SK-N-MC (cell line): ENCODE measurements at places on chromosomes 16 and 17.

GRCh38 chr16:46843898-46844642 is 13.1 kb upstream of the C16orf87 start:
- no peak for DNase-seq

DNA sequence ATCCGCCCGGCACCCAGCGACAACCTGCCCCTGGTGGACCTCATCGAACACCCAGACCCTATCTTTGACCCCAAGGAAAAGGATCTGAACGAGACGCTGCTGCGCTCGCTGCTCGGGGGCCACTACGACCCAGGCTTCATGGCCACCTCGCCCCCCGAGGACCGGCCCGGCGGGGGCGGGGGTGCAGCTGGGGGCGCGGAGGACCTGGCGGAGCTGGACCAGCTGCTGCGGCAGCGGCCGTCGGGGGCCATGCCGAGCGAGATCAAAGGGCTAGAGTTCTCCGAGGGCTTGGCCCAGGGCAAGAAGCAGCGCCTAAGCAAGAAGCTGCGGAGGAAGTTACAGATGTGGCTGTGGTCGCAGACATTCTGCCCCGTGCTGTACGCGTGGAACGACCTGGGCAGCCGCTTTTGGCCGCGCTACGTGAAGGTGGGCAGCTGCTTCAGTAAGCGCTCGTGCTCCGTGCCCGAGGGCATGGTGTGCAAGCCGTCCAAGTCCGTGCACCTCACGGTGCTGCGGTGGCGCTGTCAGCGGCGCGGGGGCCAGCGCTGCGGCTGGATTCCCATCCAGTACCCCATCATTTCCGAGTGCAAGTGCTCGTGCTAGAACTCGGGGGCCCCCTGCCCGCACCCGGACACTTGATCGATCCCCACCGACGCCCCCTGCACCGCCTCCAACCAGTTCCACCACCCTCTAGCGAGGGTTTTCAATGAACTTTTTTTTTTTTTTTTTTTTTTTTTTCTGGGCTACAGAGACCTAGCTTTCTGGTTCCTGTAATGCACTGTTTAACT is 1.0 kb downstream of the NOG start:
- DNase-seq = no peak

- no peak for DNase-seq
These were observed 279.5 kb upstream of the ASIC2 start for GRCh38 chr17:33572615-33573014.

DNA sequence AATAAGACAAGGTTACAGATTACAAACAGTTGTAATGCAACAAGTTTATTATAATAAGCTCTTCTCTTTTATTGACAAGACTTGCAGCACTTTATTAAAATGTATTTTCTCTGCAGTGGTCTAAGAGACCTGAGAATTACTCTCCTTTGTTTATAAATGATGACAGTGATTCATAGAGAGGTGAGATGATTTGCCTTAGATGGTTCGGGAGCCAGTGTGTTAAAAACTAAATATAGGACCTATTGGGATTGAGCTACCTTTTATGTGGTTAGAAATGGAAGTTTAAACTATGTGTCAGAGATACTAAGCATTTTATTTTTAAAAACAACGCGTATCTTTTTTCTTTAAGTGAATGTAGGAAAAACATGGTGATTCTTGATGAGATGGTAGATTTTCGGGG is 2.9 kb upstream of the KRTAP3-3 start:
- DNase-seq = no peak

GRCh38 chr16:11612665-11613025 is 25.9 kb upstream of the LITAF start:
- DNase-seq = no peak

- no peak for DNase-seq
These were observed 527 bp downstream of the SIAH1 start for GRCh38 chr16:48384520-48385252.

DNA sequence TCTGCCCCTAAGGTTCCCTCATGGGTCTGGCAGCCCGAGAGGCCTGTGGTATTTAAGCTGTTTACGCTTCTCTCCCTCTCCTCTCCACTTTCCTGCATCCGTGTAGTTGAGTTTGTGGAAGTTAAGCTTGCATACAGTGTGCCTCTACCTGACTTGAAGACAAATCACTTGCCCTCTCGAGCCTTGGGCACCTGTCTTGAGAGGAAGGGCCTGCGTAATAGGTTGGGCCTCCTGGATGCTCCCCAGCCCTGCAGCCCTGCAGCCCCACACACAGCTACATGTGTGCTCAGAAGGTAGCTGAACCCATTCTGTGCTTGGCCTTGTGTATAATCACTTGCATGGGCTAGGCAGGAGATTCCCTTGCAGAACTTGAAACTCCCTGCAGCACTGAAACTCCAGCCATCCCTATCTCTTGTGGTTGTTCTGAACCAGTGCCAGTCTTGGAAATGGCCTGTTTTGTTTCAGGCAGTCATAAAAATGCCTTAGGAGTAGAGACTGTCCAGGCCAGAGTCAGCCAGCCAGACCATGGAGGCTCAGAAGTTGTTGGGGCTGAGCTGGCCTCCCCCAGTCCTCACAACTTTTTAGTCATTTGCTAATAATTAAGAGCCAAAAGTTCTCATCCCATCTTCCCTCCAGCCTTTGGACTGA is 134.6 kb downstream of the CLEC16A start:
- DNase-seq = no peak

DNA sequence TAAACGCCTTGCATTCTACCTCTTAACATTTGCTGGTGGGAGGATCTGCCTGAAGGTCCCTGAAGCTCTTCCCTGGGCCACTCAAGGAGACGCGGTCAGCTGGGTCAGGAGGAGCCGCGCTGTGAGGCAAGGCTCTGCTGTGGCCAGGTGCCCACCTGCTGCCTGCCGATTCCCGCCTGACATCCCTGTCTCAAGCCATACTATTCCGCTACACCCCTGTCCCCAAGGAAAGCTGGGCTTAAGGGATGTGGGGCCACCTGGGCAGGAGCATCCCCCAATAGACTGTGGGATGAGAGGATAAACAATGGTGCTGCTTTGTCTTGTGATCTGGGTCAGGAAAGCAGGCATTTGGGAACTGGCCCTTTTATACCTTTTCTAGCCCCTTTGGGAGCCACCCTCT is 5.1 kb downstream of the TPPP3 start:
- no peak for DNase-seq

DNA sequence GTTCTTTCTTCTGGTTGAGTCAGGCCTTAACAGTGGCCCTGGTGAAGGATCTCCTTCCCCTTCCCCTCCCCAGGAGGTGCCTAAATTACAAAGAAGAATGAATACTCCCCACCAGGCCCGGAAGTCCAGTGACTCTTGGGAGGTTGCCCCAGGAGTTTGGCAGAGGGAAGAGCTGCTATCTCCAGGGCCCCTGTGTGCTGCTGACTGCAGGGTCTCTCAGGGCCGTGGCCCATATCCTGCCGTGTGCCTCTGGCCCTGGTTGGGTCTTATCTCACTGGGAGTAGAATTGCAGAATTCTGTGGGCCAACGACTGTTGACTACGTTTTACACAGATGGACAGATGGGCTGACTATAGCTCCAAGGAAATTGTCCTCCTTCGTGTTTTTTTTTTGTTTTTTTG is 28.0 kb downstream of the AKAP1 start:
- DNase-seq = no peak

DNA sequence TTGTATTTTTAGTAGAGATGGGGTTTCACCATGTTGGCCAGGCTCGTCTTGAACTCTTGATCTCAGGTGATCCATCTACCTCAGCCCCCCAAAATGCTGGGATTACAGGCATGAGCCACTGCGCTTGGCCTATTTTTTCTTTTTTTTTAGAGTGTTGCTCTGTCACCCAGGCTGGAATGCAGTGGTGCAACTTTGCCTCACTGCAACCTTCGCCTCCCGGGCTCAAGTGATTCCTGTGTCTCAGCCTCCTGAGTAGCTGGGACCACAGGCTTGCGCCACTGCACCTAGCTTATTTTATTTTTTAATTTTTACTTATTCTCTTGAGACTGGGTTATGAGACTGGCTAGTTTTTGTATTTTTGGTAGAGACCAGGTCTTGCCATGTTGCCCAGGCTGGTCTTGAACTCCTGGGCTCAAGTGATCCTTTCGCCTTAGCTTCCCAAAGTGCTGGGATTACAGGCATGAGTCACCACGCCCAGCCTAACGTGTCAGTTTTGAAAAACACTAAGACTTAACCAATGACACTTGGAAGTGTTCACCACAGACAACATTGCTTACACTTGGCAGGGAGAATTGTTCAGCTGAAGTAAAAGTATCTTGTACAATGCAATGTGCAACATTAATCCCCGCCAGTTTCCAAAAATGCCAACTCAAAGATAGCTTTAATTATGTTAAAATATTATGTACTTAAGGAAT is 26.9 kb downstream of the ATAD5 start:
- DNase-seq = no peak

- no peak for DNase-seq
These were observed 330.6 kb upstream of the PMFBP1 start for GRCh38 chr16:72502594-72503005.

DNA sequence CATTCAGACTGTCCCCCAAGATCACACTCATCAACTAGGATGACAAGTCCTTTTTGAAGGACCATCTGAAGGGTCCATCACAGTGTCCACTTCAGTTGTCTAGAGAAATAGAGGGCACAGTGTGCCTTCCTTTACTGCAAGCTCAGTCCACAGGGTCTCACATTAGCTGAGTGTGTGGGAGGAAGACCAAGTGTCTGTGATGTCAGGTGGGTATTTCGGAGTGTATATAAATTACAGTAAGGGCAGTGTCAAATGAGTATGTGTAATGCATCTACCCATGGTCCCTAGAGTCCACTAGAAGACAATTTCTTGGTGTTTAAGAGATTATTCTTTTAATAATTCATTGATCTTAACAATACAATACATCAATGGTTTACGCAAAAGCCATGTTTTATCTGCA is 272.2 kb downstream of the CDH13 start:
- no peak for DNase-seq

- no peak for DNase-seq
These were observed 5.3 kb upstream of the NSMCE1 start for GRCh38 chr16:27273670-27274423.

GRCh38 chr16:19636436-19637267 is 81.1 kb downstream of the VPS35L start:
- no peak for DNase-seq

GRCh38 chr17:76735006-76735405 is 2.1 kb downstream of the SRSF2 start:
- DNase-seq = no peak

GRCh38 chr17:8052256-8053252 is 13.7 kb downstream of the ALOX15B start:
- DNase-seq = no peak

GRCh38 chr16:84368308-84368996 is at the start of gene ATP2C2:
ATP2C2 (plus strand) TSS chr16:84368538; CDS start chr16:84368616, 78 bp downstream.
- no peak for DNase-seq

DNA sequence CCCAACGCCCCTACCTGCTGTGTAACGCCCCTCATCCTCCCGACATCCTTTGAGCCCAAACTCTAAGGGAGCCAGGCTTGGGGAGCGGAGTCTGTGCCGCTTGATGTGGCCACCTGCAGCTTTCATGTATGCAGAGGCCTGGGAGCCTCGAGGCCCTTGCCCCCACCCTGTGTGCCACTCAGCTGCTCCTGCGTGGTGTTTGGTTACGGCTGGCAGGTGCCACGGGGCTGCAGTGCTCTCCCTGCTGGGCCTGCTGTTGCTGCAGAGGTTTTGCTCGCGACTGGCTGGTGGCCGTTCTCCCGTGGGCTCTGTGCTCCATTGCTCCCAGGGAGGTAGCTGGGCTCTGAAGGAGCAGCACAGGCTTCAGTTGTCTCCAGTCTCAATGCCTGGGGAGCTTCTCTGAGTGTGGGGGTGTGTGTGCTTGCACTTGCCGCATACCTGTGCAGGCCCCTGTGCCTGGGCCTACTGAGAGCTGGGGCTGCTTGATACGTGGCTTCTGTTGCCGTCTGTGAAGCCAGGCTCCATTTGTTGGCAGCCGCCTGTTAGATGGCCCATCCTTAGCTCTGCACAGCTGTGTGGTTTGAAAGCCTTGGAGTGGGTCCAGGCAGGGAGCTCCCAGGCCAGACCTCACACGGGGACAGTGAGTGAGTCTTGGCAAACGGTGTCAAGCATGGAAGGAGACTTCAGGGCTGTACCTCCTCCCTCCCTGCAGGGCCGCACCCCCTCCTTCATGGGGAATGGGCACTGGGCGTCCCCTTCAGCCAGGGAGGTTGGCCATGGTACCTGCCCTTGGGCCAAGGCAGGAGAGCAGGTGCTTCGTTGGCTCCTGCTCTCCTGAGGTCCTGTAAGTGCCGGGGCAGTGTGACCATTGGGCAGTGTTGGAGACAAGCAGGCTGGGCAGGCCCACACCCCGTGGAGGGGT is 47.2 kb downstream of the PDPK1 start:
- no peak for DNase-seq

DNA sequence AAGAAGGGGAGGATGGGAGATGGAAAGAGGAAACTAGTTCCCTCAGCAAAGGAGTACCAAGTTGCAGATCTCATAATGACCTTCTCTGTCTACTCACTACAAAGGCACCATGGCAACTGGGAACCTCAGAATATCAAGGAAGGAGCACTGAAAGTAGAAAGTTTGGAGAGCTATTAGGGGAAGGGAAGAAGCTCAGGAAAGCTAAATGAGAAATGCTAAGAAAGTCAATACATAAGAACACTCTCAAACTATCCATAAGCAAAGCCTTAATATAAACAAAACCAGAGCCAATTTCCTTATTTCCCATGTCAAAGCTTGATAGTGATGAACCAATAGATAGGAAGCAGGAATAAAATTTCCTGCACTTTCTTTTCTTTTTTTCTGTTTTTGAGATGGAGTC is 57.9 kb upstream of the C17orf78 start:
- DNase-seq = no peak

- DNase-seq = no peak
These were observed 25.0 kb upstream of the ZNF750 start for GRCh38 chr17:82864713-82865248.

DNA sequence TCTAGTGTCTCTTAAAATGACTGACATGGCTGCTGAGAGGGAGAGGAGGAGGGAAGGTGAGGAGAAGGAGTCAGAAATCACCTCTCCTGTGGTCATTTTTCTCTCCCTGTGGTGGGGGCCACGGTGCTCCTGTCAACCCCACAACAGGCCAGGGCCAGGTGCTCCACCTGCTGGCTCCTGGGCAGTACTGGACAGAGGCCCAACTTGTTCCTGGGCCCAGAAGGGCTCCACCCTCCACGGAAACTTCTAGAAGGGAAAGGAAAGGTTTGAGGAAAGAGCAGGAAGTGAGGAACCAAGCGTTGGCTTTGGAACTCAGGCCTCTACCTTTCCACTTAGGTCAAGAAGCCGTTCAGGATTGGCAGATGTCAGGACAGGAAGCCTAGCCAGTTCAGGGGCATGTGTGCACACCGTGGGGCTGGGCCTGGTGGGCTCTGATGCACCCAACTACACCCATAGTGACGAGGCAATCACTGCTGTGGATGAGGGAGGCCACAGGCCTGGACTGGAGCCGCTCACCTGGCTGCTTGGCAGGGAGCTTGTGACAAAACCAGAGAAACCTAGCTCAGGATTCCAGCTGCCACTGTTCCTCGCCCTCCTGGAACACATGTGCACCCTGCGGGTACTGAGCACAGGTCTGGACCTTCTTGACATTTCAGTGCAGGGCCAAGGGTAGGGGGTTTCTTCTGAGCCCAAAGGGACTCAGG is 36.1 kb downstream of the WNT3 start:
- DNase-seq = no peak
